ENCODE measurements at places on chromosomes 4 and X.

DNA sequence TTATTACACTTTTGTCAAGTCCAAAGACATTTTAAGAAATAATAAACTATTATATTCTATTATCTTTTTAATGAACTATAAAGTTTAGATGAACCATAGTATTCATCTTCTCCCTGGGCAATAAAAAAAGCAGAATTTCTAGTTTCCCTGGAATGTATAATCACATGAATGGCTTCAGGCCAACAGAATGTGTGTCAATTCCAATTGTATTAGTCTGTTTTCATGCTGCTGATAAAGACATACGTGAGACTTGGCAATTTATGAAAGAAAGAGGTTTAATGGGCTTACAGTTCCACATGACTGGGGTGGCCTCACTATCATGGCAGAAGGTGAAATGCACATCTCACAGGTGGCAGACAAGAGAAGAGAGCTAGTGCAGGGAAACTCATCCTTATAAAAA, 70.7 kb upstream of the ANXA10 start:
- no peak for DNase-seq

DNA sequence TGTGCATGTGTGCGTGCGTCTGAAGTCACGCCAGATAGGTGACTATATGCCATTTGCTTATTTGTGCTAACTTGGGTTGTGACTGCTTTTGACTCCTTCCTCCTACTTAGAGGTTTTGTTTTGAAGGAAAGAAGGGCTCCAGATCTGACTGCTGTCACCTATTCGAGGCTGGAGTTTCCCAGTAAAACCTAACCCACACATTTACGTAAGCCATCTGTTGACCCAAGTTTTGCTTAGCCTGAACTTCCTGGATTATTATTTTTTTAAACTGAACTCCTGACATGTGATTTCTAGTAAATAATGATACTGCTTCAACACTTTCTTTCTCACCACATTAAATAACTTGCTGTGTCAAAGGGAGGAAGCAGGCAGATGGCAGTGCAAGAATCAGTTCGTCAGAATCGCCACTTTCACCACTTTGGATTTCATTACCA, 41.5 kb downstream of the DTHD1 start:
- no peak for DNase-seq

- no peak for DNase-seq
These were observed 279.3 kb upstream of the BMP3 start for GRCh38 chr4:80751200-80751599.

DNA sequence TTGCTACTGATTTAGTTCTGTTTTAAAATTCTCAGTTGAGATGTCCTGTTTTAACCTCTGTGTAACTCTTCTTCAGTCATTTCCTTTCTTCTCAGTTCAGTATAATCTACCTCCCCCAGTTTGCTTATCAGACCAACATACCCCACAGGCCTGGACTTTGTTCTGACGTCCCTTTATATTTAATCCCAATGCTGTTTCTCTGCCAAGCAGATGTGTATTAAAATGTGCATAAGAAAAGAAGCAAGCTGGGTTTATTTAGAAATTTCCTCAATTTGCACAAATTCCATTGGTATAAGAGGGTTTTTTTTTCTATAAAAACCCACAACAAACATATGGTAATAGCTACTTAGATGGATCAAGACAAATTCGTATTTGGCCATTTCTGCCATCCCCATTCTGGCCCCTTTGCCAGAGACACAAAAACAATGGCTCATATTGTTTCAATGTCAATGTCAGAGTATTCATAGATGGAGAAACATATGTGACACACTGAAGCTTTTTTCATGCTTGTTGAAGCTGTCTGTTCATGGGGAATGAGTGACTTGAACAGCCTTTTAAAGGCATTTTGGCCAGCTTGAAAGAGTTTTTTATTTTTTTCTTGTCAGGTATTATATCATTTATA, 24.5 kb downstream of the HCCS start:
- no peak for DNase-seq

DNA sequence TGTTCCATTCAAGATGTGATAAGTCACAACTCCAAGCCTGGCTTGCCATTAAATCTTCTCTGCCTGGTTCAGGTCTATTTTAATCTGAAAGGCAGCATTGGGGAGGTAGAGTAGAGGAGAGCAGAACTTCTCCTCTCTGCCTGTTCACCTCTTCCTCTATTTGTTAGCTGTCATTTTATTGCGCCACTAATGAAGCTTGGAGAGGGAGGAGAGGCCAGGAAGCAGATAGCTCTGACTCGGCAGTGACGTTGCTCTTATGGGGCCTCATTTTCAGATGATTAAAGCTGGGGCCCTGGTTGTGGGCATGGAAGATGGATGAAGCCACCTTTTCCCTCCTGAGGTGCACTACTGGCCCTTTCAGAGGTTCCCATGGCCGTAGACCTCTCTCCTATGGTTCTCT, 207.3 kb downstream of the MID1IP1 start:
- no peak for DNase-seq

GRCh38 chrX:71638409-71638808, 20.1 kb upstream of the CXCR3 start:
- DNase-seq, result no peak

- DNase-seq, result no peak
These were observed 543.0 kb downstream of the SPRY1 start for GRCh38 chr4:123939621-123940020.

DNA sequence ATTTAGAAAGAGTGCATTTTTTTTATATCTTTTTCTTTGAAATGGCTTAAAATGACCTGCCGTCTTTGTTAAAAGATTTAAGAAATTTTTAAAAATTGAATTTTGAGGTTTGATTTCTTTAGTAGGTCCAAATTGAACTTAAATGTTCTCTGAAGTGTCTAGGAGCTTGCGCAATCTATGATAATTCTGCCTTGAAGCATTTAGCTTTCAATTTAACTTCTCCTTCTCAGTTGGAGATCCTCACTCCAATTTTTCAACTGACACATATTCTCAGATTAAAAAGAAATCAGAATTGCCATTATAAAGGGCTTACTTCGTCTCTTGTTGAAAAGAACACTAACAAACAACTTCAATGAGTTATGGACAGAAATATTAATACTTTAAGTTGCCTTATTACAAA, 273.5 kb downstream of the TMA16 start:
- DNase-seq, result no peak

GRCh38 chr4:98630737-98631454, 27.5 kb downstream of the TSPAN5 start:
- no peak for DNase-seq

GRCh38 chr4:170581322-170581721, 491.6 kb upstream of the AADAT start:
- no peak for DNase-seq

DNA sequence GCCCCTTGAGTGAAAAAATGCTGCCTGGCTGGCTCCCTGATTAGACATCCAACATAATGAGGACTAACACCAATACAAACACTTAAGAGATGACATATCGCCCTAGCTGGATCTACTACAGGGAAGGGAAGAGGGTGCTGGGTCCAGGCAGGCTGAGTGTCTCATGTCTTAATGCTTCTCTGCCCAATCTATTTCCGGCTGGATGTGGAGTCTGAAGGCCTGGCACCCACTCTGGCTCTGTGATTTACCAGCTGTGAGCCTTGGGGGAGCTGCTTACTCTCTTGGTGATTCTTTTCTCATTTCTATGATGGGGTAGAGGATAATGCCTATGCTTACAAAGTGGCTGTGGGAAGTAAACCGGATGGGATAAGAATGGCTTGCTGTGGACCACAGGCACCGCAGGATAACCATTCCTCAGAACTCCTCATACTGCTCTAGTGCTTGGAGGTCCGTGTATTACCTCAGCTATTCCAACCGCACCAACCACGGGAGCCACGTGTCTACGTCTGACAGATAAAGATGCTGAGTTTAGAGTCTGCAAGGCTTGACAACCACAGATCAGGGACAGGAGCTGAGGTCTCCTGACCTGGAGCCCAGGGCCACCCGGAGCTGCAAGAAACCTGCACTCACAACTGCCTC, 161.7 kb downstream of the AFAP1 start:
- no peak for DNase-seq

- no peak for DNase-seq
These were observed 44.4 kb downstream of the PSAPL1 start for GRCh38 chr4:7390336-7390735.

- no peak for DNase-seq
These were observed 8.8 kb downstream of the GPRIN3 start for GRCh38 chr4:89298788-89299152.

- DNase-seq, result no peak
These were observed 896.1 kb upstream of the LCORL start for GRCh38 chr4:18917689-18918088.

GRCh38 chr4:23035521-23036056, 342.9 kb downstream of the GBA3 start:
- no peak for DNase-seq

DNA sequence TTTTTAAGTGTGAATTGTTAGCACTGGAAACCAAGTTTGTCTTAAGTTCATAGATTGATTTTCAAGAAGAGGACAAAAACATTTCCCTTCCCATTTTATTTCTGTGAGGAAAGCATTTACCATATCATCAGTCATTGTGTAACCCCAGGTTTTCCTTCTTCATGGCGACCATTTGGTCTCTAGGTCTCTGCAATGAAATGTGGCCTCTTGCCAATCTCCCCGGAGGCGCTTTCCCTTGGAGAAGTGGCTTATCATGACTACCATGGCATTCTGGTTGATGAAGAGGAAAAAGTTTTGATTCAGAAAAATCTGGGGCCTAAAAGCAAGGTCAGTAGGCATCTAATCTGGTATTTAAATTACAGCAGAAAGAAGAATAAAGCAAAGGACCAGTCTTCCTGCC, 54.4 kb downstream of the ADD1 start:
- no peak for DNase-seq

DNA sequence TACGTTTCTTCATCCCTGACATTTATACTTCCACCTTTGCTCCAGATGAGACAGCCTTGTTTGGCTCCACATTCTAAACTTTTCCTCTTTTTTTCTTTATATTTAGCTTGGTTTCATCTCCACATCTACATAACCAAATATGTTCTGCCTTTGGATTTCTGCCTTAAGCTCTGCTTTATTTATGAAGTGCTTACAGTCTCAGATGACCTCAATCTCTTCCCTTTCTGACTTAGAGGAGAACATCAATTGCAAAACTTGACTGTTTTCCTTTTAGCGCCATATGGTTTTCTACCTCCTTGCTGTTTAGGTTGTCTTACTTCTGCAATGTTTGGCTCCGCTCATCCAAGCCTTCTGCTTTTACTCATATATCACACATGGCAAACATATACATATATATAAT, 7.5 kb downstream of the ASB5 start:
- DNase-seq, result no peak

- no peak for DNase-seq
These were observed 1951.0 kb upstream of the ADGRL3 start for GRCh38 chr4:59249110-59249509.

GRCh38 chrX:149982310-149982709, 44.0 kb upstream of the EOLA2 start:
- DNase-seq, result no peak

DNA sequence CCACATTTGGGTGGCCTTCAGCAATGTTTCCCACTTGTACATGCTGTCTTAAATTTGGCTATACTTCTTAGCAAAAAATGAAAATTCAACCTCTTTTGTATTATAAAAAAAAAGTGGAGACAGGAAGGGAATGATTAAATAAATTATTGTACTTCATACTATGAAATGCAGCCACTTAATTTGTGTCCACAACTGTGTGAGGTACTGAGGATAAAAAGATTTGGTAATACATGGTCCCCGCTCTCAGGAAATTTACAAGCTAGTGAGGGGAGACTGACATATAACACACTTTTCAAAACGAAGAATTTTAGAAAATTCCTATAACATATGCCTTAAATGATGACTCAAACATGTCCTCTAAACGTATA, 105.0 kb downstream of the HNRNPD start:
- DNase-seq, result no peak

- no peak for DNase-seq
These were observed 92.1 kb downstream of the CEP135 start for GRCh38 chr4:56040842-56041241.

DNA sequence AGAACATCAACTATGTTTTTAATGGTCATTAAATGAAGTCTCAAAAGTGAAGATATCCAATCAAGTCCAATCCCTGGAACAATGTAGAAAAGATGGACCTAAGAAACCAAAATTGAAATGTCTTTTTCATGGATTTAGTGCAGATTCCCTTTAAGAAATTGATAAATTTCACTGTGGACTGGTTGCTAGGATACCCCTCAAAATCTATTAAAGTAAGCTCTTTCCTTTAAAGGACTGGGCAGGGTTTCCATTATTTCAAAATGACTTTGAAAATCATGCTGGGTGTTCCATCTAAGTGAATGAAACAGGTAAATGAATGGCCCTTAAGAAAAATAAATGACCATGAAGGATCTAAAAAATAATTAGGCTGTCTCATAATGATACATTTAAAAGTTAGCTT, 28.6 kb downstream of the PLRG1 start:
- DNase-seq, result no peak

DNA sequence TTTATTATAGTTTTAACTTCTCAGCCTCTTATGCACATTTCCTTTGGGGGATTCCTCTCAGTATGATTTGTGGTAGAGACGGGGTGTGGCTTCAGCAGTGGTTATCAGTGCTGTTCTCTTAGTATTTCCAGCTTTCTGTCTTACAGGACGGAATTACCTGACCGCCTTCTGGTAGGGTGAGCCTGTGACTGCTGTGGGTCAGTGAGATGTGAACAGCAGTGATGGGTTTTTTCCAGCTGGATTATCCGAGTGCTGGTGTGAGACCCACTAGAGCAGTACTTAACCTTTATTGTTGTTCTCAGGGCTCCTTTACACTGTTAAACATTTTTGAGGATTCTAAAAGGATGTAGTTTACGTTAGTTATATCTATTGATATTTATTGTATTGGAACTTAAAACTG, 135.2 kb downstream of the SLIT2 start:
- no peak for DNase-seq

DNA sequence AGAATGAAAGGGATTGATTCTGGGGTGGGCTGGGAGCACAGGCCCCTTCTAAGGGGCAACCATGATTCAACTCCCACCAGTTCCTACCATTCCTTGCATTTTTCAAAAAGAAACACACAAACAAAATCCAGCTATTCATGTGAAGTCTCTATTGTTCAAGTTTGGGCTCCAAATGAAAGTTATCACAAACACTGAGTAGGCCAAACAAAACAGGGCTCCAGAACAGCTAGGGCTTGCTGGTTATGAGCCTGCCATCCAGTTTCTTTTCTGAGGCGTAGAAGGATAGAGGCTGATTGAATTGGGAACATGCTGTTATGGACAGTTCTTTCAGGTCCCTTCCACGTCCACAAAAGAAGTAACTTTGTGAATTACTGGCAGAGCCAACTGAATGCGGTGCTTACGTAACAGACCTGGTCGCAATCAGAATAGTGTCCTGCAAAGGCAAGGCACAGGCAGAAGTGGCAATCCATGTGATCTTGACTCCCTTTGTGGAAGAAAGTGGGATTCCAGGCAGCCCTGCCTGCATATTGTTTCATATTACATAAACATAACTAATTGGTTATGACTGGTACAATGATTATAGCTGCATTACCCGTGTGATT, 244.5 kb downstream of the SCFD2 start:
- no peak for DNase-seq
